ENCODE measurements at places on chromosomes 4 and X.
A peak's percentile ranks its signal among the peaks of the same experiment; 100 is the strongest.

GRCh38 chrX:109614951-109615350 is 10.0 kb downstream of the KCNE5 start:
- no peak for DNase-seq

- DNase-seq: no peak
Observed at GRCh38 chr4:65968831-65969558, 298.7 kb upstream of the EPHA5 start.

GRCh38 chr4:138062929-138063328 is 179.2 kb downstream of the SLC7A11 start:
- no peak for DNase-seq

- DNase-seq: no peak
Observed at GRCh38 chr4:71270901-71271300, 67.9 kb upstream of the SLC4A4 start.

DNA sequence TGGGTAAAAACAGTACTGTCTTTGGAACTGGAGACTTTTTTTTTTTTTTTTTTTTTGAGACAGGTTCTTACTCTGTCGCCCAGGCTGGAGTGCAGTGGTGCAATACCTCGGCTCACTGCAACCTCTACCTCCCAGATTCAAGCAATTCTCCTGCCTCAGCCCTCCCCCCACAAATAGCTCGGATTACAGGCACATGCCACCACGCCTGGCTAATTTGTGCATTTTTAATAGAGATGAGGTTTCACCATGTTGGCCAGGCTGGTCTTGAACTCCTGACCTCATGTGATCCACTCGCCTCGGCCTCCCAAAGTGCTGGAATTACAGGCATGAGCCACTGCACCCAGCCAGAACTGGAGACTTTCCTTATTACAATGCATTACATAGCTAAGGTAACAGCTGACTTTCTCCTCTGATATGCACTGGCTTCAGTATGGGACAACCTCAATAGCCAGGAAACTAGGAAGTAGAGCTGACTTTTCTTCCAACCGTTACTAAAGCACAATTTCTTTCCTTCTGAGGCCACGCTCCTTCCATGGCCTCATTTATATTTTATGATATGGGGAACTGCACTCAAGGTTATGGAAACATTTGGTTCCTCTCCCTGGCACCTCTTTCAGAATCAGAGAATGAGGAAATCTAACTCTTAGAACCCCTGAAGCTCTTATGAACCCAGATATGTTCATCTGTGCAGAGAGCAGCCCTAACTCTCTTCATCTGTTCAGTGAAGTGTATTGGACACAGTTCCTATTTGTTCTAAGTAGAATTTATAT is 53.5 kb upstream of the FAM9B start:
- DNase-seq: no peak

- DNase-seq: no peak
Observed at GRCh38 chrX:66833426-66833825, 194.5 kb upstream of the EDA2R start.

GRCh38 chrX:139554991-139555675 is 24.6 kb downstream of the F9 start:
- DNase-seq: no peak

DNA sequence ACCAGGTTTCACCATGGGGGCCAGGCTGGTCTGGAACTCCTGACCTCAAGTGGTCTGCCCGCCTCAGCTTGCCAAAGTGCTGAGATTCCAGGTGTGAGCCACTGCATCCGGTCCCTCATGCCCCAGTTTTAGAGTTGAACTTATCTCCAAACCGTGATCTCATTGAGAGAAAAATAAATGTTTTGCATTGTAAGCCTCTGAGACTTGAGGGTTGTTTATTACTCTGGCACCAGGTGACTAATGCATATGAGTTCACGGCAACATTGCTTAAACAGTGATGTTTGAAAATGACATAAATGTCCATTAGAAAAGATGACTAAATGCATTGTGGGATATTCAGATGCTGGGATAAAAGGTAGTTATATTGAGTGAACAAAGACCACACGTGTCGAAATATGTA is 22.9 kb upstream of the FAT1 start:
- no peak for DNase-seq

GRCh38 chr4:2356123-2357069 is 62.0 kb downstream of the ZFYVE28 start:
- DNase-seq: no peak

- no peak for DNase-seq
Observed at GRCh38 chr4:48566034-48566384, 76.0 kb downstream of the ZAR1 start.

- DNase-seq: no peak
Observed at GRCh38 chr4:145909281-145909715, 29.3 kb downstream of the ZNF827 start.

DNA sequence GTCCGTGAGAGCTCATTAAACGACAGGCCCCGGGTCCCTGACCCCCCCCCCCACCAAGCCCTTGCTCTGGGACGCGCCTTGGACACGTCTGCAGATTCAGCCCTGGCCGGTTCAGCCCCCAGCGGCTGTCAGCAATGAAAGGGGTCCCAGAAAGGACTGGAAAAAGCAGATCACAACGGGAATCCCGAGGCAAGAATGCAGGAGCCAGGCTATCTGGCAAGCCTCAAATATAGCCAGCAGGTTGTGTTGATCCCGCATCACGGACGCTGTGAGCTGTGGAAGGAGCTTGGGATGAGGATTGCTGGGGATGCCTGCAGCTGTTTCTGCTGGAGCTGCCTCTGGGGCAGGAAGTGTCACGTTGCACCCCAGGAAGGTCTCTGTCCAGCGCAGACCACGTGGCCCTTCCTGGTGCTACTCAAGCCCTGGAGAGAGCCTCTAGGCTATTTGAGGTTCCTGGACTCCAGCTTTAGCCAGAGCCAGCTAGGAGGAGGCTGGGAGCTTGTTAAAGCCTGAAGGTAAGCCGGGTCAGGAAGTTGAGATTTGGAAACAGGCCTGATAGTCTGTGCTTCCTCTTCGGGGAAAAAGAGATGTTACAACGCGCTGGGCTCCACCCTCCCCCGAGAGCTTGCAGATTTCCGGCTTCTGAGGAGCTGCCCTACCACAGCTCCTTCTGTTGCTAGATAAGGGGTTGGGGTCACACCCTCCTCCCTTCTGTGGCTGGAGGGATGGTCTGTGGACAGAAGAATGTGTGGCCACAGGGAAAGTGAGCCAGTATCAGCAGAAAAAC is 19.3 kb upstream of the CSF2RA start:
- DNase-seq: peak; percentile 23

- no peak for DNase-seq
Observed at GRCh38 chr4:40957281-40957680, 207.5 kb downstream of the NSUN7 start.
